Activated CD4-positive, alpha-beta T cell treated with anti-CD3 and anti-CD28 coated beads for 36 hours (primary cell): ENCODE measurements at places on chromosomes 5 and 9.

DNA sequence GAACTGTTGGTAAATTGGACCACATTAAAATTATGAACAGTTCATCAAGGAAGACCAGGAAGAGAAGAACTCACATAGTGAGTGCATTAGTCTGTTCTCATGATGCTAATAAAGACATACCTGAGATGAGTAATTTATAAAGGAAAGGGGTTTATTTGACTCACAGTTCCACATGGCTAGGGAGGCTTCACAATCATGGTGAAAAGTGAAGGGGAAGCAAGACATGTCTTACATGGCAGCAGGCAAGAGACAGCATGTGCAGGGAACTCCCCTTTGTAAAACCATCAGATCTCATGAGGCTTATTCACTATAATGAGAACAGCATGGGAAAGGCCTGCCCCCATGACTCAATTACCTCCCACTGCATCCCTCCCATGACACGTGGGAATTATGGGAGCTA lies 135.9 kb upstream of the MAN2A1 start:
- no peak for DNase-seq

DNA sequence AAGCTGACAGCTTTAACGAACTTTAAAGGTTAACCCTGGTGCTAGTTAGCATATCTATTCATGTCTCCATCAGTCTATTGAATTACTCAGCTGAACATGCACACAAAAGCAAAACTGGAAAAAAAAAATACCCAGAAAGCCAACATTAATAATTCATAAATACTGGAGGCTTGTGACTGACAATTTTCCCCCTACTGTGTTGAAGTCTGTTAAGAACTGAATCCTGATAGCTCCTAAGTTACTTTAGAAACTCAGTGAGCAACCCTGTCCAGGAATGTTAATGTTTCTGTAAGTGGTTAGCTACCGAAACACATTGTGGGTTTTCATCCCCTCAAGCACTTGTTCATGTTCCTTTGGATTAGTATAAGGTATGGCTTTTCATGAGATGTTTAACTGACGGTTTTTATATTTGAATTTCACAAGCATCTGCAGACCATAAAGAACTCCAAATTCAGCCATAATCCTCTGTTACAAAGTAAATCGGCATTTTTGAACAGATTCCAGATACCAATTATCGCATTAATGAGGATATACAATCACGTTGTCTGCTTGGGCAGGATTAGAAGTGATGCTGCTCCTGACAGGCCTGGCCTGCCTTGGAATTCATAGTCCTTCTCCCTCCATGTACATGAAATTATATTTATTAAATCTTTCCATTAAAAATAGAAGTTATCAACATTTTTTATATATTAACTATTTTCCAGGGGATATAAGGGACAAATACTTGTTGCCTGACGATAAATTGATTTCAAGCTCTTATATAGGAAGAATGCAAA lies 331.2 kb downstream of the TLE4 start:
- DNase-seq: no peak

GRCh38 chr5:89277816-89278215 lies 394.8 kb upstream of the MEF2C start:
- no peak for DNase-seq

DNA sequence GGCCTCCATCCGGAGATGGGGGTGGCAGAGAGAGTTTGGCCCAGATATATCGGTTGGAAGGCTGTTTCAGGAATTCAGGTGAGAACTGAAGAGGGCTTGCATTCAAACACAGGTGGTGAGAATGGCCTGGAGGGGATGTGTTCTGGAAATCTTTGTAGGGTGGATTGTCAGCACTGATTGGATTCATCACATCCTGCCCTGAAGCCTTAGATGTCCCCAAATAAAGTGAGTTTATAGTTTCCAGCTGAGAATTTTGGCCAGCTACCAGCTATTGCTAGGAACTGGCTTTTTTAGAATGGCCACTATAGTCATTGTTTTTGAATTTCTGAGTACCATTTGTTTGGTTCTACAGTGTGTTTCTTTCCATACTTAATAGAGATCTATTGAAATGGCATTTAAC lies 46.1 kb upstream of the ANKH start:
- no peak for DNase-seq

DNA sequence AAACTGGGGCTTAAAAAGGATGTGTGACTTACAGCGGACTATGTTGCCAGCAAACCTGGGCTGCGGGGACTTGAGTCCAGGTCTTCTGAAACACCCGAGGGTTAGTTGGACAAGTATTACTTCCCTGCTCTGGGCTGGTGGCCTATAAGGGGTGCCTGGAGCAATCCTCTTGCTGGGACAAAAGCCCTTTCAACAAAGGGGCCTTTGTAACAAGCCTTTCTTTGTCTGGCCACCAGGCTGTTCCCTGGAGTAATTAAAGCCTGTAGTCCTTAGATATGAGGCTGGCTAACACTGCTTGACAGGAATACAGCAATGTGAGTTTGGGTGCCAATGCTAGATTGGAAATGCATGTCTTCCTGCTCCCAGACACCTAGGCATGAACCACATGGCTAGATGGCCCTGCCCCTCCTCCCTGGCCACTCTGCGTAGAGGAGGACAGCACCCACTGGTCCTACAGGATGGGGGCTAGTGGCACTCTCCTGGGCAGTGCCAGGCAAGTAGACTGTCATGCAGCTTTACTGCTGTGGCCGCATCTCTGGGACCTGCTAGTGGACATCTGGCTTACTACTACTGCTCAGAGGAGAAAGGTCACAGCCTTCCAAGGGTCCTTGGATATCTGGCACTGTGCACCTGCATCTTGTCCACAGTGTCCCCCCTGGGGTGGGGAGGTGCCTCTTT lies 343.1 kb downstream of the ZSWIM6 start:
- DNase-seq: no peak

DNA sequence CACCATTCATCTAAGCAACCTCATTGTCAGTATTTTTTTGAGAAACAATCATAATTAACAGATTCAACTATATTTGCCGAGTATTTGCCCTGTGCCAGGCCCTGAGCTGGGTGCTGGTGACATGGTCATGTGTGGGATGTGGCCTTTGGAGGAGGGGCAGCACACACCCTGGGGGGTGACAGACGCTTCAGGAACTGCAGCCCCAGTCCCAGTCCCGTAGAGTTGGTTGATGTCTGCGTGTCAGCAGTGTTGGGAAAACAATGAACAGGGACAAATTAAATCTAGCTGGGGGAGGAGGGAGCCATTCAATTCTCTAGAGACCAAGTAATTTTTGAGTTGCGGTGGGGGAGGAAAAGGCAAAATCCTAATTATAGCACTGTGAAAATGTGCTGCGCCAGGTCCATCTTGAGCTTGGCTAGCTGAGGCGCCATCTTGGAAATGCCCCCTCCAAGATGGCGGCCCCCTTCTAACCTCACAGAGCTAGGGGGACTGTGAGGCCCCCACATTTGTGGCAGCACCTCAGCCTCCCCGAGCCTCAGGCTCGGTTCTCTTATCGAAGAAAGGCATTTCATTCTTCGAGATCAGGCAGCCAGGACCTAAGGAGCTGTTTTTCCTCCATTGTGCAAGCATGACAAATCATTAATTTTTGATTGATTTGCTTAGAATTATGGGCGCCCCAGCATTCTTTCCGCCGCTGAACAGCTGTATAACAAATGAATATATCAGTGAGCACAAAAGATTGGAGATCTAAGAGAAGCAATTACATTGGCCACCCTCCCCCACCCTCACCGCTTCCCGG lies 87.8 kb downstream of the ZNF618 start:
- no peak for DNase-seq

- DNase-seq: no peak
These were observed 5.0 kb downstream of the MTMR12 start for GRCh38 chr5:32307769-32308194.

GRCh38 chr5:35811108-35811741 lies 45.5 kb upstream of the IL7R start:
- DNase-seq: peak; percentile 67

DNA sequence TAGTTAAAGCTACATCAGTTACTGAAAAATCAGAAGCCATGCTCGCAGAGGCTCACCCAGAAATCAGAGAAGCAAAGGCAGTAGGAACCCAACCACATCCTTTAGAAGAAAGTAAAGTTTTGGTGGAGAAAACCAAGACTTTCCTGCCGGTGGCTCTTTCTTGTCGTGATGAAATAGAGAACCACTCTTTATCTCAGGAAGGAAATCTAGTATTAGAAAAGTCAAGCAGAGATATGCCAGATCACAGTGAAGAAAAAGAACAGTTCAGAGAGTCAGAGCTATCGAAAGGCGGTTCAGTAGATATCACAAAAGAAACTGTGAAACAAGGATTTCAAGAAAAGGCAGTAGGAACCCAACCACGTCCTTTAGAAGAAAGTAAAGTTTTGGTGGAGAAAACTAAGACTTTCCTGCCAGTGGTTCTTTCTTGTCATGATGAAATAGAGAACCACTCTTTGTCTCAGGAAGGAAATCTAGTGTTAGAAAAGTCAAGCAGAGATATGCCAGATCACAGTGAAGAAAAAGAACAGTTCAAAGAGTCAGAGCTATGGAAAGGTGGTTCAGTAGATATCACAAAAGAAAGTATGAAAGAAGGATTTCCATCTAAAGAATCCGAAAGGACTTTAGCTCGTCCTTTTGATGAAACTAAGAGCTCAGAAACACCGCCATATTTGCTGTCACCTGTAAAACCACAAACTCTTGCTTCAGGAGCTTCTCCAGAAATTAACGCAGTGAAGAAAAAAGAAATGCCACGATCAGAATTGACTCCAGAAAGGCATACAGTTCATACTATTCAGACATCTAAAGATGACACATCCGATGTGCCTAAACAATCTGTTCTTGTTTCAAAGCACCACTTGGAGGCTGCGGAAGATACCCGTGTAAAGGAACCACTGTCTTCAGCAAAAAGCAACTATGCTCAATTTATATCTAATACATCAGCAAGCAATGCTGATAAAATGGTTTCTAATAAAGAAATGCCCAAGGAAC lies 47.2 kb downstream of the CMYA5 start:
- peak; percentile 12 for DNase-seq

GRCh38 chr9:19552282-19553105 lies 143.7 kb downstream of the ACER2 start:
- DNase-seq: no peak

- DNase-seq: no peak
These were observed 87.9 kb downstream of the CEMIP2 start for GRCh38 chr9:71680189-71680980.

GRCh38 chr5:103260951-103261350 lies 2.4 kb downstream of the MACIR start:
- DNase-seq: no peak
